ENCODE measurements at places on chromosomes 12 and 14.

GRCh38 chr14:38255408-38255672 is 553 bp downstream of the CLEC14A start:
- no peak for DNase-seq

DNA sequence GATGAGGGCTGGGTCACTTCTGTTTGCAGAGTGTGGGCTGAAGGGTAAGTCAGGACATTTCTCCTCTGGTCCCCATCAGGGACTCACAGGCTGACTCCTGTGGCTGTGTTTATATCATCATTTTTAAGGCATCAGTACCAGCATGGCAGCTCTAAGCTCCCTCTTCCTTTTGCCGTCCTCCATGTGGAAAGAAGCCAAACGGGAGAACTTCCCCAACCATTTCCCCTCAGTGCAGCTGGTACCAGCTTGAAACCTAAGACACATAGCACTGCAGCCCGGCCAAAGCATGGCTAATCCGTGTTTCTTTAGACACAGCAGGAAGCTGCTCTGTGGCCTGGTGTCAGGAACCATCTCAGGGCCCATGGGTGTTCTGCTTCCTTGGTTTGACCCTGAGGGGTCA is 31.9 kb upstream of the ATP2A2 start:
- DNase-seq, result no peak

DNA sequence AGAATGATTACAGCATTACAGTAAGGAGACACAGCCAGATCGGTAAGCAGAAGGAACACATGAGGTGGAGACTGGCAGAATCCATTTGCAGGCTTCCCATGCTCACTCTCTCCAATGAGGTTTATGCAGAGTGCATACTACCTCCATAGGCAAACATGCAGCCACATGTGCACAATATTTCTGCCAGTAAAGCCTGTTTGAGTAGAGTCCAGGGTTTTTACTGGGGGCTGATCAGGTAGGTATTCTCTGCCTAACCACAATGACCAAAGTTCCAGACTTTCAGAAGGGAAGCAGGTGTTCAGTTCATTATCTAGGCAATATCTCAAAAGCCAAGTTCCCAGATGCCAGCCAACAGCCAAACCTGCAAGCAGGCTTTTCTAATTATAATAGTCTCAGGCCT is 31.1 kb downstream of the INTS13 start:
- DNase-seq, result no peak

DNA sequence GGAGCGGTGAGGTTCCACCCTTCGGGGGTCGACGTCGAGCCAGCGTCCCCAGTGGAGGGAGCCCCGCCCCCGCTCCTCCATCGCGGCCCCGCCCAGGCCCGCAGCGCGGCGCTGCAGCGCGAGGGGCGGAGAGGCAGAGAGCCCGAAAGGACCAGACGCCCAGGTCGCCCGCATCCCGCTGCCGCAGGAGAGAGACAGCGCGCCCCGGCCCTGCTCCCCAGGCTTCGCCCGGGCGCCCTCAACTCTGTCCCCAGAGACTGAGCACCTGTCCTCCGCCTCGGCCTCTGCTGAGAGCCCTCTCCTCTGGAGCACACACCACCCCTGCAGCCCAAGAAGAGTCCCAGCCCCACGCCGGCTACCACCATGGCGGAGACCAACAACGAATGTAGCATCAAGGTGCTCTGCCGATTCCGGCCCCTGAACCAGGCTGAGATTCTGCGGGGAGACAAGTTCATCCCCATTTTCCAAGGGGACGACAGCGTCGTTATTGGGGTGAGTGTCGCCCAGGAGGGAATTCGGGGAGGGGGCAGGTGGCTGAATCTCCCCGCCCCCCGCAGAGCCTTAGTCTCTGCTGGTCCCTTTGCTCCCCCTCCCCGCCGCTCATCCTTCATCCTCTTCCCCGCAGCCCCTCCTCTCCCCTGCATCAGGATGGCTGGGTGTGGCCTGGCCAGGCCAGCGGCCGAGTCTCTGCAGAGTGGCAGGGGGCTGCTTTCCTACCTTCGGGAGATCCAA is at the start of gene KIF5A:
TSS of gene KIF5A (plus strand) at position 136 of the 732 bp plus-strand sequence. CDS start at position 364, 228 bp downstream.
- DNase-seq, result no peak

GRCh38 chr12:124684496-124684895 is 117.1 kb upstream of the NCOR2 start:
- DNase-seq, result no peak
